ENCODE measurements at places on chromosomes 6 and 20. TPM values are rescaled to one million over a fixed set of nuclear protein-coding genes. Genes with fewer than 3 reads are reported as not detected.

The ATRN gene
- 48.1 TPM for total RNA-seq

- H3K27ac ChIP-seq = no peak overlapping the region
- H3K36me3 ChIP-seq = no peaks in the 10 kb centered on the region
- no peak for DNase-seq
- no peaks in the 10 kb centered on the region for H3K4me1 ChIP-seq
- no peak overlapping the region for H3K4me3 ChIP-seq
Observed at GRCh38 chr6:140636908-140637402, 1262.5 kb upstream of the CITED2 start.

DNA sequence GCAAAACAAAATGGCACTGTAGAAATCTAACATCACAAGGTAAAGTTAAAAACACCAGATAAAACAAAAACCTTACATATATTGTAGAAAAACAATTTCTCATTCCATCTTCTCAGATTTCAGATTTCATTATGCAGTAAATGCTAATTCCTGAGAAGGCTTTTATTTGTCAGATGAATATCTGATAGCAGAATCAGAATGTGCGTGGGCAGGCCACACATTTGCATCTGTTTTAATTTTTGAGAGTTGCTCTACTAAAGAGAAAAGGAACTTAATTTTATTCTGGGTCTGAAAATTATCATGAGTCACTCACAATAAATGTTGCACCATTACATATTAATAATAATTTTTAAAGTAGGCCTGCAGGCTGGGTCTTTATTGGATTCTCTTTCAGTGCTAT lies 329.3 kb upstream of the SPTLC3 start:
- no peaks in the 10 kb centered on the region for H3K36me3 ChIP-seq
- no peak overlapping the region for H3K4me3 ChIP-seq
- no peak for DNase-seq

DNA sequence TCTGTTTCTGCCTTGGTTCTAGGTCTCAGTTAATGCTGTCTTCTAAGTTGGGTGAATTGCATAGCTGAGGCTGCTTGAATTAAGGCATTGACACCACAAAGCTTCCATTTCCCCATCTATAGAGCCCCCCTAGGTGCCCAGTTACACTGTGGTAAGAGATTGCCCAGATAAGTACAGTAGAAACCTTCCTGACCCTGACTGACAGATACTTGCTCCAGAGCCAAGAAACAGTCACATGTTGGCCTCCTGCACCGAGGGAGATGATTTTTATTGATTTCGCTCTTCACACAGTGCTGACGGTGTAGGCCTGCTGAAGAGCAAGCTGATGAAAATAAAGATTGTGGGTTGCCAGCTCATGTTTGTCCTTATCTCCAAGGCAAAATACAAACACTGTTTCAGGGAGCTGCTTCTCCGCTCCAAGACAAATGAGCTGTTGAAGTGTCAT lies 67.9 kb downstream of the TRMT11 start:
- DNase-seq = no peak
- no peaks in the 10 kb centered on the region for H3K4me1 ChIP-seq
- H3K27me3 ChIP-seq = no peaks in the 10 kb centered on the region
- H3K36me3 ChIP-seq = no peaks in the 10 kb centered on the region
- H3K27ac ChIP-seq = no peak overlapping the region

DNA sequence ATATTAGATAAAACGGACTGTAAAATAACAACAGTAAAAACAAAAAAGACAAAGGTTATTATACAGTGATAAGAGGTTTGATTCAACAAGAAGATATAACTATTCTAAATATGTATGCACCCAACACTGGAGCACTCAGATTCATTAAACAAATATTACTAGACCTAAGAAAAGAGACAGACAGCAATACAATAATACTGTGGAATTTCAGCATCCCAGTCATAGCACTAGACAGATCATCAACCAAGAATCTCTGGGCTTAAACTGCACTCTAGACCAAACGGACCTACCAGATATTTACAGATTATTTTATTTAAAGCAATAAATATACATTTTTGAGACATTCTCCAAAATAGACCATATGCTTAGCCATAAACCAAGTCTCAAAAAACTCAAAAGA lies 263.8 kb downstream of the C6orf118 start:
- H3K36me3 ChIP-seq = no peaks in the 10 kb centered on the region
- no peak for DNase-seq
- no peaks in the 10 kb centered on the region for H3K27me3 ChIP-seq
- H3K4me3 ChIP-seq = no peak overlapping the region
- H3K27ac ChIP-seq = no peak overlapping the region

DNA sequence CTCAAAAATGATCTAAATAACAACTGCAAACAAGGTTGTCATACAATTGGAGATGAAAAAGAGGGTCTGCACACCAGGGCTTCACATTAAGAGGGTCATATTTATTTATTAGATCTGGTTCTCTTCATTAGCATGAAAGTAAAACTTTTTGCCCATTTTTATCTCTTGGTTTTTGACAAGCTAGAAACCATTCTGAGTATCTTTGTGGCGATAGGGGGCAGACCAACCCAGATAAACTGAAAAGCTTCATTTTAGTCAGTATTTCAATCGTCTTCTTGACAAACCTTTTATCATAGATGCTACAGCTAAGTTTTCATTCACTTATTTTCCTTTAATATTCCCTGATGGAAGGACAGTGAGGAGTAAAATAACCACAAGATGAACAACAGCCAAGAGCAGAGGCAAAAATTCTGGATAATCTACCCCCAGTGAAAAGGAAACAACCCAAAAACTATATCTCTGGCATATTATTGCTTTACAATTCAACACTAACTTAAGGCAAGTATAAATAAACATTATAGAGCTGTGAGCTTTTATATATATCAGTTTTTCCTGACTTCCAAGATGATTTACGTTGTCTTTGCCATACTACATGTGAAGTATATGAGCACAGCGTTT lies 45.2 kb downstream of the THEMIS start:
- H3K4me1 ChIP-seq = no peaks in the 10 kb centered on the region
- no peak overlapping the region for H3K27ac ChIP-seq
- H3K4me3 ChIP-seq = no peak overlapping the region
- DNase-seq = peak; percentile 14

GRCh38 chr6:29649701-29650673 lies 6.9 kb upstream of the MOG start:
- peak overlapping the region; percentile 80 for H3K4me3 ChIP-seq
- H3K27ac ChIP-seq = peak overlapping the region; percentile 98
- no peaks in the 10 kb centered on the region for H3K4me1 ChIP-seq
- H3K36me3 ChIP-seq = no peaks in the 10 kb centered on the region
- DNase-seq = peak; percentile 98

- peak; percentile 24 for DNase-seq
- H3K27me3 ChIP-seq = no peaks in the 10 kb centered on the region
- H3K27ac ChIP-seq = peak overlapping the region; percentile 64
Observed at GRCh38 chr6:42049948-42050296, 402 bp upstream of the TAF8 start.

GRCh38 chr20:21082584-21082983 lies 23.6 kb downstream of the LINC00237 start:
- no peak for DNase-seq
- H3K4me1 ChIP-seq = no peaks in the 10 kb centered on the region
- H3K36me3 ChIP-seq = no peaks in the 10 kb centered on the region
- no peak overlapping the region for H3K4me3 ChIP-seq

GRCh38 chr6:56540232-56541029 lies 102.3 kb downstream of the DST start:
- H3K27me3 ChIP-seq = no peaks in the 10 kb centered on the region
- peak overlapping the region; percentile 85 for H3K4me3 ChIP-seq
- H3K4me1 ChIP-seq = peaks cover 11% of the 10 kb centered on the region
- peak overlapping the region; percentile 94 for H3K27ac ChIP-seq
- DNase-seq = no peak
- H3K36me3 ChIP-seq = peaks cover 3% of the 10 kb centered on the region

- no peaks in the 10 kb centered on the region for H3K36me3 ChIP-seq
- H3K4me3 ChIP-seq = no peak overlapping the region
- H3K4me1 ChIP-seq = peaks cover 8% of the 10 kb centered on the region
- no peak overlapping the region for H3K27ac ChIP-seq
- no peaks in the 10 kb centered on the region for H3K27me3 ChIP-seq
Observed at GRCh38 chr6:170277893-170278742, 12.8 kb downstream of the DLL1 start.

Measured in kidney (tissue), 22 donors.